ENCODE measurements at places on chromosomes 13 and 19.

GRCh38 chr13:41017817-41018601, 1.1 kb downstream of the ELF1 start:
- no peak for DNase-seq

DNA sequence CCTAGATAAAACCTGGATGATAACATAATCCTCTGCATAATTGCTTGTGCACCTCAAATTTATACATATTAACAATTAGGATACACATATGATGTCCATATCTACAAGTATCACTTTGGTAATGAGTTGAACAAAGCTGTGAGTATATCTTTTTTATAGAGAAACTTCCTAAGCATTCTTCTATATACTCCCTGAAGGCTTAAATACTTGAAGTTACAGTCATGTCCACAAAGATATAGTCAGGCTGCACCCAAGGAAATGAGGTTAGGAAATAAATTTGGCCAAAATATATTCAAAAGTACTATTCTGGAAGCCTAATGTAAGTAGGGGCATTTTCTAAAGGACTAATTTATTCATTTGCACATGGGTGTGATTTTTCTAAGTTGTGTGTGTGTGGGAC, 761.5 kb downstream of the PCDH9 start:
- no peak for DNase-seq

GRCh38 chr19:34306213-34306661, 51.9 kb downstream of the GARRE1 start:
- DNase-seq, result no peak

GRCh38 chr19:18788529-18789421, 2.3 kb downstream of the COMP start:
- DNase-seq, result no peak

DNA sequence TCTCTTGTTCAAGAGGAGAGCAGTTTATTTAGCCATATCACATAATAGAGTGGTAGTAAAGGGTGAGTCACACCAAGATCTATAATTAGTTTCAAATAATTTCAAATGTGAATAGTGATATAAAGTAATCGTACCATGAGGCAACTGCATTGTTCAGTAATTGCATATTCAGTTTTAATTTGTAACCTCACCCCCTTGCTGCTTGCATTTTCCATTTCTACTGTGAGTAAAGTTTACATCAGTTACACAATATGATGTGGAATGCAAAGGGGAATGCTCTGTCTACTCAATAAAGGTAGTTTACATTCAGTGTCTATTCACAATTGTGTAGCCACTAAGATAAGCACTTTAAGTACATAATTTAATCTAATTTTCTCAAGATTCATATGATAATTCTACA, 1695.7 kb upstream of the SPRY2 start:
- no peak for DNase-seq

GRCh38 chr13:104984296-104984818, 1551.1 kb downstream of the EFNB2 start:
- DNase-seq, result no peak

- no peak for DNase-seq
Measured at GRCh38 chr13:40819797-40820315, 30.4 kb downstream of the SLC25A15 start.

- DNase-seq, result no peak
Measured at GRCh38 chr13:54337540-54337939, 1308.9 kb downstream of the OLFM4 start.

DNA sequence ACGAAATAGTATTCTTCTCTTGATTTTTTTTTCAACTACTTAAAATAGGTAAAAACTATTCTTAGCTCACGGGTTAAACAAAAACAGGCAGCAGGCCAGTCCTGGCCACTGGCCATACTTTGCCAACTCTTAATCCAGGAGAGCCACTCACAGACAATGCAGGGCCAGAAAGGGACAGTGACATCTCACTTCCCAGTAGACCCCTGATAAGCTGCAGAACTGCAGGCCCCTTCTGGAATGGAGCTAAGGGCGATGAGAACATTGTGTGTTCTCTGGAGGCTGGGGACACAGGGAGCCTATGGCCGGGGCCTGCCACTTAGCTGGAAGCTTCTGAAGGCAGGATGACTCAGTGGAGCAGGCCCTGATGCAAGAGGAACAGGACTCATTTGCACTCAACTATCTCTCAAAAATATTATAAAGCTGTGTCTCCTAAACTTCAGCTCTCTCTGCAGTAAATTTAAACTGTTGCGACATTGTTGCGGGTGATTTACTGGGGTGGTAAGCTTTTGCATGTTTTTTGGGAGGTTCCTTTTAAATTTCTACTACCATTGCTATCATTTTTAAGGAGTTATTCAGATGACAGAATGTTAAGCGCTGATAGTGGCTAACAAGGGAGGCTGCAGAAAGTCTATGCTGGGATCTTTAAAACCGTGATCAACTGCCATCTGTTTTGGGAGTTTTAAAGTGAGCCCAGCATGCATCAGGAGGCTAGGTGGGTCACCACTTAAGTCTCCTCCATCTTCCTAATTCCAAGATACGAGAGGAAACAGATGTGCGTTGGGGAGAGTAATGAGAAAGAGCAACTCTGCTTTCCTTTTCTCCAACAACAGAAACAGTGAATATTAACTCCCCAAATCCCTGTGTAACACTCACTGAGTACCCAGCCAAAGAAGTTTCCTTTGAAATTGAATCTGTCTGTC, 33.2 kb upstream of the KATNAL1 start:
- no peak for DNase-seq

- no peak for DNase-seq
Measured at GRCh38 chr13:44365008-44365407, 8.6 kb upstream of the SERP2 start.

DNA sequence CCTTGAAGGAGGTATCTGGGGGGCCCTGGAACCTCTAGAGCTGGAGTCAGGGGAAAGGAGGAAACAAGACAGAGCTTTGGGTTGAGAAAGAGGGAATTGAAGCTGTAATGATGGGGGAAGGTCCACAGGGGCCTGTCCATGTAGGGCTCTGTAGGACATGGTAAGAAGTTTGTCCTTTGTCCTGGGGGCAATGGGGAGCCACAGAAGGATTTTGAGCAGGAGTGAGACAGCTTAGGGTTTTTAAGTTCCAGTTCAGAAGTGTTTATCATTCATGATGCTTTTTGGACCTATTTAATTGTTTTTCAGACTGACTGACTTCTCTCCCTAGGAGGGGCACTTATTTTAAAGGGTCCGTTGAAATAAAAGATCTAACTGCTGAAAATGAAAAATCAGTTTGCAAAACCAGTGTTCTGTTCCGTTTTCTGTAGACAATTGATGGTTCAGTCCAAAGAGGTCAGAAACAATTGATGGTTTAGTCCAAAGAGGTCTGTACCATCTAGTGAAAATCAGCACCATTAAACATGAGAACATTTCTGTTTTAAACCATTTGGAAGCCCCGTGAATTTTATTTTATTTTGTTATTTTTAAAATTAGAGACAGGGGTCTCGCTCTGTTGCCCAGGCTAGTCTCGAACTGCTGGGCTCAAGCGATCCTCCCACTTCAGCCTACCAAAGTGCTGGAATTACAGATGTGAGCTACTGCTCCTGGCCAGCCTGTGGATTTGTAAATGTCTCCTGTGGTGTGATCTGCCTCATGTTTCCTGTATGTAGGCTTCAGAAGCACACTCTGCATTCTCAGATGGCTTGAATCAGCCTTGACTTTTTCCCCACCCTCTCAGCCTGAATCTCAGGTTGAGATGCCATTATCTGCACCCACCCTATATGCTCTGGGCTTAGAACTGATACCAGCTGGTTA, 8.4 kb downstream of the PLD3 start:
- no peak for DNase-seq

GRCh38 chr13:98749501-98749900, 3.0 kb downstream of the SLC15A1 start:
- no peak for DNase-seq

DNA sequence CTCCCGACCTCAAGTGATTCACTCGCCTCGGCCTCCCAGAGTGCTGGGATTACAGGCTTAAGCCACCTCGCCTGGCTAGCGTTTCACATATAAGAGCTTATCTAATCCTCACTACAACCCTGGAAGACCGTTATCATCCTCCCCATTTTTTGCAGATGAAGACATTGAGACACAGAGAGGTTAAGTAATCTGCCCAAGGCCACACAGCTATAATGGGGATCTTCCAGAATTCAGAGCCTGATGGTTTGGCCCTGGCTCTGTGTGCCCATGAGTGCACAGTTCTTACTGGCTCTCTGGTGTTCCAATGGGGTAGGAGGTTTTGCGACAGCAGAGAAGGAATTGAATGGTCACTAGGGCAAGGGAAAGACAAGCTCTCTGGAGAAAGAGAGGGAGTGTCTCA, 16.8 kb upstream of the KCTD15 start:
- DNase-seq, result no peak

- DNase-seq, result no peak
Measured at GRCh38 chr13:20713014-20713376, 9.5 kb downstream of the IL17D start.

GRCh38 chr13:99811067-99811700, 160.4 kb downstream of the ZIC5 start:
- no peak for DNase-seq

- no peak for DNase-seq
Measured at GRCh38 chr13:47508527-47509228, 492.4 kb downstream of the SUCLA2 start.

GRCh38 chr19:16324384-16325160, at the start of gene KLF2:
Gene KLF2, plus strand, starts transcription at chr19:16324826. Its CDS starts 98 bp downstream, at chr19:16324924.
- peak; percentile 93 for DNase-seq

GRCh38 chr13:71603255-71603654, 263.7 kb downstream of the DACH1 start:
- DNase-seq, result no peak

DNA sequence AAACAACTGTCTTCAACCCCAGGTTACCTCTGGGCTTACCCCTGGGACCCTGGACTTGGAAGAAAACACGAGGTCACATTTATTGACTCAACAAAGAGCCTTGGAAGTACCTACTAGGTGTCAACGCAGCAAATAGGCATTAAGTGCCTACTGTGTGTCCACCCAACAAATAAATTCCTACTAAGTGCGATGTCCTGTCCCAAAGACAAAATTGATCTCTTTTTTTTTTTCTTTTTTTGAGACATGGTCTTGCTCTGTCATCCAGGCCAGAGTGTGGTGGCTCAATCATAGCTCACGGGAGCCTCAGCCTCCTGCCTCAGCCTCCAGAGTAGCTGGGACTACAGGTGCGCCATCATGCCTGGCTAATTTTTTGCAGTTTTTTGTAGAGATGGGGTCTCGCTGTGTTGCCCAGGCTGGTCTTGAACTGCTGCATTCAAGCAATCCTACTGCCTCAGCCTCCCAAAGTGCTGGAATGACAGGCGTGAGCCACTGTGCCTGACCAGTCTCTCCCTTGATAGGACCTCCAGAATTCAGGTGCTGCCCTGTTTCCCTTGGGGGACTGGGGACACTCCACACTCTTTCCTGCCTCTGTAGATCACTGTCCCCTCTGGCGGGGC, 589 bp upstream of the S1PR2 start:
- DNase-seq, result no peak

DNA sequence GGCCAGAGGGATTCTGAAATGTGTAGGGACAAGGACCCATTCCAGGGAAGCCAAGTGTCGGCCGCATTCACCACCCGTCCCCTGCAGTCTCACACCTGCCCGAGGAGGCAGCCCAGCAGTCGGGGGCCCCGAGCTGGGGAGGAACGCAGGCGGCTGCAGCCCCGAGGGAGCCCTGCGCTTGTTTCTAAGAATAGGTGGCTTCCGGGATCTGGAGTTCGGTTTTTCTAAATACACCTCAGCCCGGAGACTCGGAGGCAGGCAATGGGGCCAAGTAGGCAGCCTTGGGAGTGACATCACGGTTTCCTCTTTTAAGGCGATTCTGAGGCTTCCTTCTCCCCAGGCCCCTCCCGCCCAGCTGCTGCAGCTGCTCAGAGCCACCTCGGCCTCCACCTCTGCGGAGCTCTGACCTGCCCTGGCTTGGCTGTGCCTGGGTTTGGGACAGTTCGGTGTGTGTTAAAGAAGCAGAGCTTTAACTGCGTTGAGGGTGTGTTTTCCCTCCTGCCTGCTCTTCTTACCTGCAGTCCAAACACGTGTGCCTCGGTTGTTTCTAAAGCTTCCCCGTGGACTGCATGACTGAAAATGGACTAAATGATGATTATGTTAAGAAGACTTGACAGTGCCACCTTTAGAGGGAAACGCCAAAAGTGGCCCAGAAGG, 80.5 kb downstream of the COL4A2 start:
- no peak for DNase-seq

- DNase-seq, result no peak
Measured at GRCh38 chr13:45899406-45899805, 47.9 kb upstream of the SIAH3 start.
